ENCODE measurements at places on chromosomes 4 and X.
A peak's percentile ranks its signal among the peaks of the same experiment; 100 is the strongest.

DNA sequence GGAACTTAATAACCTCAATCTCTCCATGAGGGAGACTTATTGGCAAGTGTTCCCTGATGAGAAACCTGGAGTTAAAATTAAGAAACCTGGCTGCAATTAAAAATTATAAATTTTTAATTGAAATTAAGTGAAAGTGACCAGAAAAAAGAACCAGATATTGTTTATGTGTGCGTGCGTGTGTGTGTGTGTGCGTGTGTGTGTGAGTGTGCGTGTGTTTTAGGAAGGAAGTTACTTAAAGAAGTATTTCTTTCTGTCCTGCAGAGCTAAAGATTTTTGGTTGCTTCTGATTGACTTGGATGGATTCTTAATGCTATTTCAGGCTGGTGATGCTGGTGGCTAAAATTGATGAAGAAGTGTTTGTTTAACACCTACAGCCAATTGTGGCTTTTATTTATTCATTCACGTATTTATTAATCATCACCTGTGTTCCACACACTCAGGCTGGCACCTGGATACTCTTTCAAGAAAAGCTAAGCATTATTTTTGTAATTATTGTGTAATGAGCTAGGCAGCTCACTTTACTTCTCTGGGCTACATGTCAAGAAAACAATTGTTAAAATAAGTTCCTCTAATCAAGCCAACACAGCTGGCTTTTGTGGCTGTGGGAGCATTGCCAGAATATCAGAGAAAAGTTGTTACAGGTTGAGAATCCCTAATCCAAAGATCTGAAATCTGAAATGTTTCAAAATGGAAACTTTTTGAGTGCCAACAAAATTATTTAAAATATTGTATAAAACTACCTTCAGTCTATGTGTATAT, 68.5 kb downstream of the CEP44 start:
- DNase-seq = no peak

GRCh38 chrX:16981209-16981608, 34.8 kb downstream of the REPS2 start:
- no peak for DNase-seq

DNA sequence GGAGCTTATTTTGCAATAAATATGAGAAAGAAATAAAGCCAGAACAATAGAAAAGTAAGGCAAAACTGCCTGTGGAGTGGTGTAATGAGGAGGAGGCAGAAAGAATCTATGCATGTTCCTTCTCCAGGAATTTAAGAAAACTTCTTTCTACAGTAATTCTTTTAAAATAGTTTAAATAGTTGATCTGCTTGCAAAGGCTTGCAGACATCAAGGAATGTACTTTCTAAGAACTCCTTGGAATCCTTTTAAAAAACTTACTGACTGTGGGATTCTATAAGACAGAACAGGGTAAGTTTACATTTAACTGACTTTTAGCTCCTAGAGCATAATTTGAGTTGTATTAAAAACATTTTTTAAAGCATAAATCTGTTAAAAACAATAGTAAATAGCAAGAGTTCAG, 63.2 kb upstream of the ALB start:
- no peak for DNase-seq

- no peak for DNase-seq
Measured at GRCh38 chr4:141019768-141020167, 113.5 kb downstream of the RNF150 start.

GRCh38 chrX:118179718-118180117, 63.1 kb upstream of the KLHL13 start:
- DNase-seq = no peak

DNA sequence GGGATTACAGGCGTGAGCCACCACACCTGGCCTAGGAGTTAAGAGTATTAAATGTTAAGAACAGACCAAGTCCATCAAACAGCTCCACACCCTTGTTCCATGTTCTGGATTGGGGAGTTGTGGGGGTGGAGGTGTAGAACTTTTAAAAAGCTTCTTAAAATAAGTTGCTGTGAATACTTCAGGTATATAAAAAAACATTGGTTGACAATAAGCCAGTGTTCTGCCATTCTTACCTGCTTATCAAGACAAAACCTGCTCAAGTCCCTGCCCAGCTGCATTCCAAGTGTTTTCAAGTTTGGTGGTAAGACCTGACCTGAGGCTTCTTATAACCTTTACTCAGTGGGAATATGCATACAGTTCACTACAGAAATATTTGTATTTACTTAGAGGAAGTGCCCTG, 6.4 kb downstream of the RBM3 start:
- DNase-seq = no peak

GRCh38 chrX:101759000-101759399, 99.3 kb upstream of the ARMCX2 start:
- DNase-seq = peak; percentile 43

DNA sequence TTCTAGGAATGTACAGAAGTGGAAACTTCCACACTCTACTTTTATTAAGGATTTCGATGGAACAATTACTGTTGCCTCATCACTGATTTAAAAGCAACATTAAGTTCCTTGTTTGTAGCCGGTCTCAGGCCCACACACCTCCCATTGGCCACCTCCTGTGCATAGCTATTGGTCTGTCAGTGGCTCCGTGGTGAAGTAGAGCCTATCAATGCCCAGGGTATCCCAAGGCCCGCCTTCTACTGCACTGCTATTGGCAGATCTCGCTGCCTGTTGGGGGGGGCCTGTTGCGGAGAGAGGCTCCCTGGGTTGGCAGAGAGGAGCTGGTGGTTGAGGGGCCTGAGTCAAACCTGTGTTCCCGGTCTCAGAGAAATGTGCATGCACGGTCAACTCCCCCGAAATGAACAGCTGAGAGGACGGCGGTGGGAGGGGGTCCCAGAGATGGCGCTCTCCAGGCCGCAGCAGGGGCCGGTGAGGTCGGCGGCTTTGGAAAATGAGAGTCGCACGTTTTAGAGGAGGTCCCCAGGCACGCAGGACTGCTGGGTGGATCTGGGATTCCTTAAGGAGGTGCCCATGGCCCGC, 4.9 kb upstream of the ARAF start:
- peak; percentile 82 for DNase-seq

- peak; percentile 39 for DNase-seq
Measured at GRCh38 chr4:164136180-164136616, 617.7 kb upstream of the SMIM31 start.

- DNase-seq = peak; percentile 1
Measured at GRCh38 chr4:1338752-1339414, 8.1 kb upstream of the UVSSA start.

GRCh38 chrX:42176789-42177188, 253.4 kb upstream of the CASK start:
- DNase-seq = no peak

- no peak for DNase-seq
Measured at GRCh38 chrX:53440101-53440500, 5.9 kb upstream of the HSD17B10 start.

GRCh38 chr4:17773135-17773698, 8.2 kb downstream of the FAM184B start:
- DNase-seq = peak; percentile 71

- DNase-seq = no peak
Measured at GRCh38 chrX:54237014-54237413, 54.0 kb upstream of the FAM120C start.
